Activated naive CD4-positive, alpha-beta T cell treated with anti-CD3 and anti-CD28 coated beads, Interleukin-2, amount 50 U/mL, for 72 hours (primary cell): ENCODE measurements at places on chromosomes 5 and 9. TPM values are rescaled to one million over a fixed set of nuclear protein-coding genes. Genes with fewer than 3 reads are reported as not detected.

DNA sequence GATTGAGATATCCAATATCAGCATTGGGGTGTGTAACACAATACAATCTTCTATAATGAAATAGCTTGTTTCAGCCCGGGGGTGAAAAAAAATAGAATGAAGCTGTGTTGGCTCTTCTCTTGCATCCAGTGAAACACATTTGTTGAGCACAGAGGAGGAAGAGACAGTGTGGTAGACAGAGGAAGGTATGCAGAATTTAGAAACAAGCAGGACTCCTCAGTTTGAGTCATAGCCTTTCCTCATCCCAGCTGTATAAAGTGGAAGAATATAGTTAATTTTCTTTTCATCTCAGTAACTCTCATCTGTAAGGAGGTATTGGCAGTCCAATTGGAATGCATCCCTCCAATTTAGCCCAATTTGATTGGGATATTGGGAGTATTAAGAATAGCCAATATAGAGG, 302.2 kb upstream of the VLDLR start:
- no peak for DNase-seq

DNA sequence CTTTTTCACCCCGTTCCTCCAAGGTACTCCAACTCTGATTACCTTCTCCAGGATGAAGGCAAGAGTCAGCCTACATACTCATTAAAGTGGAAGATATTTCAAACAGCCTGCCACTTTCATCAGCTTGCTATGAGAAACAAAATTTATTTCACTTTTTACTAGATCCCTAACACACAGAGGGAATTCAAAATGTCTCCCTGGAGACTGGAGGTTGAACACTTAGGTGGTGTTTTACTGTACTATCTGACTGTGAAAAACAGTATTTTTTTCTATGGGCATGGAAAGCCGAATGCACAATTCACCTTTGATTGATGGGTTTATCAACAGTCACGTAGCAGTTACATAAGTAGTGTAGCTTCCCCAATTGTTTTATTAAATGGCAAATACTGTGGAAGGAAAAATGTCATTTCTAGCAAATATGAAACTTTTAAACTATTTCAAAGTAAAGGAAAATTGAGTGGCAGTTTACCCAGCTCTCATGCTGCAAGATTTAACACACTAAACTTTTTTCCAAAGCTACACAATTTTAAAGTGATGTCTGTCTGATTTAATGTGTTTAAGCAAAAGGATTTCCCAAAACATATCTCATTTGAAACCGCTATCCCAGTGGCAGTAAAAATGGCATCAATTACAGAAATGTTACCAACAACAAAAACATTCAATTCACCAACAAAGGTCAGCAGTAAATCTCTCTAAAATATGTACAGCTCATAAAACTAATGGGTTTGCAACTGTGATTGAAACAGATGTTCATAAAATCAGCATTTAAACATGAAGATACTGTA, 125.0 kb upstream of the TLE4 start:
- DNase-seq = no peak

DNA sequence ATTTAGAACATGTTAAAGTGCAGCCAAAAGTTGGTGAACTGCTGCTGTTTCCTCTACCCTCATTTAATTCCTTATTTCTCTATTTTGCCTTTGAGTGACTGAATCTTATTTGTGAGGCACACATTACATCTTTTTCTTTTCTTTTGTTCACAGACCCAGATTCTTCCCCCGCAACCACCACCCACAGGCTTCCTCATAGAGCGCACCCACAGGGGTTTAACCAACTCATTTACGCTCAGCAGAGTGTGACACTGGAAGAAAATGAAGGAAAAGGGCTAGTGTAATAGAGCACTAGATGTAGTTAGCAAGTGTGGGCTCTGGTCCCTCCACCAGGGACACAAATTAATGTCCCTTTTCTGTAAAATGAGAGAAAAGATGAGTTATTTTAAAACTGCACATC, 200.7 kb downstream of the PARP8 start:
- no peak for DNase-seq

DNA sequence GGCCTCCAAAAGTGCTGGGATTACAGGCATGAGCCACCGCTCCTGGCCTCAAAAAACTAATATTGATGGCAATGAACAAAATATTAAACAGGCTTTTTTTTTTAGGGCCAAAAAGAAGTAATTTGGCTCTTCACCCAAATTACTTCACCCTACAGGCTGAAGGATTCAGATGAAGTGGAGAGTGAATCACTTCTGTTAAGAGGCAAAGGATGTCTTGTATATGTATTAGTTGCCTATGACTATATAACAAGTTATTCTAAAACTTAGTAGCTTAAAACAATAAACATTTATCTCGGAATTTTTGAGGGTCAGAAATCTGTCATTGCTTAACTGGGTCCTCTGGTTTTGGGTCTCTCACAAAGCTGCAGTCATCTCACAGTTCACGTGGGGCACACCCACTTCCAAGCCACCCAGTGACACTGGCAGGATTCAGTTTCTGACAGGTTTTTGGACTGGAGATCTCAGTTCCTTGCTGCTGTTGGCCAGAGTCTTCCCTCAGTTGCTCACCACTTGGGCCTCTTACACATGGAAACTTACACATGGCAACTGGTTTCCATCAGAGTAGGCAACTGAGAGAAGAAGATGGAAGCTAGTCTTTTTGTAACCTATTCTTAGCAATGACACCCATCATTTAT, 66.7 kb downstream of the IQGAP2 start:
- no peak for DNase-seq

DNA sequence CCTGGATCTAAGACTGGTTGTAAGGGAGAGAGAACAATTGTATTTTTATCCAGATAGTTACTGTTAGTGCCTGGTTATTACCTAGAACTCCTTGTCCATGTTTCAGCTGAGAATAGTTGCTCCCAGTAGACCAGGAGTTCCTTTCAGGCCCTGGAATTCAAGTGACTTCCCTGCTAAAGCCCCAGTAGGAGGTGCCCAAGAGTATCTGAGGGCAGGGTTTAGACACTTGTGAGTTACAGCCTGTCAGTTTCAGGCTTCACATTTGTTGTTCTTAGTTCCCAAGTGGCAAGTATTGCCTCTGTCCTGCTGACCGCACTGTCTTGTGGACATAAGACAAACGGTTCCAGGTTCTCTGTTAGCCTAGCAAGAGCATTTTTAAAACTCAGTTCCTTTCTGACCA, 743.9 kb upstream of the SEMA6A start:
- no peak for DNase-seq

DNA sequence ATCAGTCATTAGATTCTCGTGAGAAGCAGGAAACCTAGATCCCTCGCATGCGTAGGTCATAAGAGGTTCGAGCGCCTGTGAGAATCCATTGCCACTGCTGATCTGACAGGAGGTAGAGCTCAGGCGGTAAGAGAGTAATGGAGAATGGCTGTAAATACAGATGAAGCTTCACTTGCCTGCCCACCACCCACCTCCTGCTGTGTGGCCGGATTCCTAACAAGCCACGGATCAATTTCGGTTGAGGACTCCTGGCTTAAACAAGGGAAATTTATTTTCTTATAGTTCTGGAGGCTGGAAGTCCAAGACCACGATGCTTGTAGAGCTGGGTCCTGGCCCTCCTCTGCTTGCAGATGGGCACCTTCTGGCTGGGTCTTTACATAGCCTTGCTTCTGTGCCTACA, 200.4 kb downstream of the PCSK5 start:
- DNase-seq = no peak

GRCh38 chr5:137791799-137792198, 37.6 kb upstream of the HNRNPA0 start:
- no peak for DNase-seq

DNA sequence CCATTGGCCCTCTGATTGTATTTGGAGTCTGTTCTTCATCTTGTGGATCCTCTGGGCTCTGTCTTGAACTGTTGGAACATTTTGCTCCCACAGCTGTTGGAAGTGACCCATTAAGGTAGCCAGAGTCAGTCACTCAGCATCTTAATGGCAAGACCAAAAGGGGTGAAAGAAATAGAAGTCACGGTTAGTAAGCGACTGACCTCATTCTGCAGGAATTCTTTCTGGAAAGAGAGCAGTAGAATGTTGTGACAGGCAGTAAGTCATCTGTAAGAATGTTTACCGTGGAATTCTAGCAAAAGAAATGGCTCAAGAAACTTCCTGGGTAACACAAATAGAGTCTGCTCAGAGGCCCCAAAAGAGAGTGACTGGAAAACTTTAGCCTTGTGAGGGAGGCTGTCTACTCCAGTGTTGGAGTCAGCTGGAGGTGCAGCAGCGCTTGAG, 28.6 kb upstream of the TNC start:
- DNase-seq = no peak

- DNase-seq = no peak
Observed at GRCh38 chr5:889075-889710, 3.4 kb downstream of the BRD9 start.

- no peak for DNase-seq
Observed at GRCh38 chr5:34657988-34658387, 1.9 kb downstream of the RAI14 start.

GRCh38 chr5:1356873-1357787, 12.2 kb upstream of the CLPTM1L start:
- no peak for DNase-seq

DNA sequence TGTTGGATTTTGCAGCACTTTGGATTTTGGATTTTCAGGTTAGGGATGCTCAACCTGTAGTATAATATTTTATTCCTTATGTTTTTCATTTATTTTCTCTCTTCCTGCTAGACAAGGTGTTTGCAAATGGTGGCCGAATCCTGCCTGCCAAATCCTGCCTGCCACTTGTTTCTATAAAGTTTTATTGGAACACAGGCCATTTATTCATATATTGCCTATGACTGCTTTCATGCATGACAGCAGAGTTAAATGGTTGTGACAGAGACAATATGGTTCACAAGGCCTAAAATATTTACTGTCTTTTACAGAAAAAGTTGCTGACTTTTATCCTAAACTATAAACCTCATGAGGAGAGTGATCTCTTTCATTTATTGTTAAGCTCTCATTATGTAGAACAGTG, 72.7 kb downstream of the DENND4C start:
- no peak for DNase-seq

- DNase-seq = no peak
Observed at GRCh38 chr9:35114113-35114839, 1.4 kb downstream of the ATOSB start.

DNA sequence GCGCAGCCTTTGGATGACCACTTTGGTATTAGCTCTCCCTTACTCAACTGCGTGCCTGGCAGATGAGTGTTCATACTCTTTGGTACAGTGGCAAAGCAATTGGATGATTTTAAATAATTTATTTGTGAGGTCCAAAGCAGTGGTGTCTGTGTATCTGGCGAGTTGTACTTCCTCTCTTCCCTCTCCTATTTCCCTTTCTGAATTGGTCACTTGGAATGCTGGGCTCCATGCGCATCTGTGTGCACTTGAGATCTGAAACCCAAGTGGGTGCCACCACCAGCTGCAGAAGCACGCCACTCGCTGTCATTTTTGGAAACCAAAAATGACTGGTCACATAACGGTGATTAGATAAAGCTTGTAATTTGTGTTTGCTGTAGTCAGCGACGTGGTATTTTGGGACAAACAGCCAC, 386.0 kb upstream of the KLF4 start:
- no peak for DNase-seq

DNA sequence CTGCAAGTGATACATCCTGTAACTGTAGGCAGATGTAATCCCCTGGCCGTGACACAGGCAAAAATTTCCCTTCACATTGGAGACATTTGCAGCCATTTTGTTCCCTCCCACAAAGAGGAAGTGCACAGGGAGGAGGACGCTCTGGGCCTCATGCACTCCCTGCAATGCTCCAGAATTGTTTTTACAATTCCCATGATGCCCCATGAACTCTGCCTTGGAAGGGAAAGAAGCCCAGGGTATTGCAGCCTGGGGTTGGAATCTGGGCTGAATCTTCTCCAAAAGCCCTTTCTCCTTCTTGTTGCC, 491.7 kb downstream of the CCDC171 start:
- no peak for DNase-seq

GRCh38 chr5:36230151-36230790, 11.5 kb downstream of the NADK2 start:
- no peak for DNase-seq

DNA sequence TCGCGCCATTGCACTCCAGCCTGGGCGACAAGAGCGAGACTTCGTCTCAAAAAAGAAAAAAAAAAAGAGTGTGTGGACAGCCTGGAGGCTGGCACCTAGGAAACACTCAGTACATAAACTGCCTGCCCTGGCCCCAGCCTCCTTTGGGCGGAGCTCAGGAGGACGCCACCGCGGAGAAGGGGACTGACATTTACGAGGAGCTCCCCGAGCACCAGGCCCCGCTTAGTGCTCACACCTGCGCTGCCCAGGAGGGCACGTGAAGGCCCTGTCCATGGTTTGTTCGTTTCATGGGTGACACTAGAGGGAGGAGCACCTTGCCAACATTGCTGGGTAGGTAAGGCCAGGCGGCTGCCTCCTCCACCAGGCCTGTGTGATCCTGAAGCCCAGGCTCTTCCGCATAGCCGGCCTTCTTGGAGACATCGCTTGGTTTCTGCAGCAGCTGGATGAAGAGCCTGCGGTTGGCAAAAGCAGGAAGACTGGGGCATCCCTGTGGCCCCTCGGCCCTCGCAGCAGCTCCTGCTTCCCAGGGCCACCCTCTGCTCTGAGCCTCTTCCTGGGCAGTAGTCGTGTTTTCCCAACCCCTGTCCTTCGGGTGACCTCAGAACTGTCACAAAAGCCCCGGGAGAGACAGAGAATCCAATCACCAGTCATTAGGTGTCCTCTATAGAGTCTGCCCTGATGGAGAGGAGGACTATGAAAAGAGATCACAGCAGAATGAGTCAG, 26.2 kb upstream of the LAMC3 start:
- no peak for DNase-seq

- DNase-seq = no peak
Observed at GRCh38 chr9:116134975-116135374, 18.6 kb upstream of the PAPPA start.

- no peak for DNase-seq
Observed at GRCh38 chr9:130675396-130675795, 11.0 kb downstream of the PRDM12 start.

DNA sequence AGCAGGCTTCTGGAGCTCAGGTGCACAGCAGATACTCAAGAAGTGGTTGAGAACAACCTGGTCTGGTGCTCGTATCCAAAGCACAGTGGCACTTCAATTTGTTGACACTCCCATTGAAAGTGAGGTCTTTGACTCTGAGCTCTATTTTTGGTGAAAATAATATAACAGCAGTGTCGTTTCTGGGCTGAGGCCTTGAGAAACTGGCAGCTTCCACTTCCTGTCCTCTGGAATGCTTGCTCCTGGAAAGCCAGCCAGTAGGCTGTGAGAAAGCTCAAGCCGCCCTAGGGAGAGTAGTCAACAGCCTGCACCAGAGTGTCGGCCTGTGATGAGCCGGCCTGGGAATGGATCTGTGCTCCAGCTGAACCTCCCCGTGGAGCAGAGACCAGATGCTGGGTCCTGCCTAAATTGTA, 6.8 kb upstream of the SUSD3 start:
- DNase-seq = no peak

- DNase-seq = no peak
Observed at GRCh38 chr9:114166614-114167572, 11.6 kb downstream of the COL27A1 start.

Gene ADCY2
- total RNA-seq = not detected

Gene CCL27
- not detected for total RNA-seq

Gene WWC1
- 6.1 TPM for total RNA-seq

Gene EPB41L4B
- 0.51 TPM for total RNA-seq

Gene FAT2
- total RNA-seq = not detected

Gene SPATA9
- total RNA-seq = not detected

Gene WHRN
- total RNA-seq = 5.2 TPM

Gene NEUROG1
- not detected for total RNA-seq

Gene PALM2AKAP2
- total RNA-seq = 5.0 TPM

Gene KIF4B
- total RNA-seq = 0.14 TPM

Gene LHX2
- total RNA-seq = not detected

Gene ZNF366
- total RNA-seq = not detected

Gene WNT8A
- not detected for total RNA-seq

Gene ARAP3
- 2.7 TPM for total RNA-seq

Gene CCDC187
- total RNA-seq = not detected

Gene SPAAR
- total RNA-seq = not detected

Gene DMRT3
- total RNA-seq = not detected
